ENCODE measurements at places on chromosomes 3 and 15. TPM values are rescaled to one million over a fixed set of nuclear protein-coding genes. Genes with fewer than 3 reads are reported as not detected.
A peak's percentile ranks its signal among the peaks of the same experiment; 100 is the strongest.

Gene CLRN1
- not detected for total RNA-seq

Gene SCN10A
- total RNA-seq = not detected

Gene ECE2
- not detected for total RNA-seq

Gene GXYLT2
- total RNA-seq = 1.5 TPM

Gene CMTM8
- total RNA-seq = not detected

Gene IMP3
- 88.3 TPM for total RNA-seq

- no peak for DNase-seq
- no peaks in the 10 kb centered on the region for H3K4me1 ChIP-seq
- no peaks in the 10 kb centered on the region for H3K27me3 ChIP-seq
- no peaks in the 10 kb centered on the region for H3K36me3 ChIP-seq
- no peak overlapping the region for H3K4me3 ChIP-seq
Measured at GRCh38 chr15:100762913-100763834, 116.5 kb upstream of the ALDH1A3 start.

GRCh38 chr15:75455424-75455981 is 4.0 kb upstream of the SIN3A start:
- H3K4me3 ChIP-seq = peak overlapping the region; percentile 76
- DNase-seq = peak; percentile 24
- peak overlapping the region; percentile 79 for H3K27ac ChIP-seq
- H3K36me3 ChIP-seq = no peaks in the 10 kb centered on the region
- no peaks in the 10 kb centered on the region for H3K27me3 ChIP-seq

DNA sequence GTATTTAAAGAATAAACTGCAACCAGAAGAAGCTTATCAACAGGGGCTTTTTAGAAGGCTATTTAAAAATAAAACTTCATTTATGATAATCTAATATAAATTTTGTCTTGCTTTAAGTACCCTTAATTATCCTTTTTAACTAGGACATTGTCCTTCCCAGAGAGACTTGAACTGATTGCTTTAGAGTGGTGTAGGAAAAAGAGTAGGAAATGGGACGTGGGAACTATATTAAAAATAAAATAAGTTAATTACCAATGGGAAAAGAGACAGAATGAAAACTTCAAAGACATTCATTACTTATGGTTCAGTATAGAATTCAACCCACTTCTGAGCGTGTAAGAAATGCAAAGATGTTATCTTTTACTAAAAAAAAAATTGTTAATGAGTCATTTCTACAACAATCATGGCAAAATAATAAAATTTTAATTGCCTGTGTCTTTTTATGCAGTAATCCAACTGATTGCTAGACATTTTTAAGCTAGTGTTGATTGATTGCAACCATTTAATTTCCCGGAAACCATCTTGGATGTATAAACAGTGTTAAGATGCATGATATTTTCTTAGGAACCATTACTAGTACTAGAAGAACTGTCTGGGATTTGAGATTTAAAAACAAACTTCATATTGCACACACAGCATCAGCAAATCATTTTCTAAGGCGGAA is 298.8 kb upstream of the UMPS start:
- no peaks in the 10 kb centered on the region for H3K36me3 ChIP-seq
- no peaks in the 10 kb centered on the region for H3K4me1 ChIP-seq
- H3K4me3 ChIP-seq = no peak overlapping the region
- no peak for DNase-seq
- no peak overlapping the region for H3K27ac ChIP-seq

- H3K36me3 ChIP-seq = no peaks in the 10 kb centered on the region
- H3K27me3 ChIP-seq = no peaks in the 10 kb centered on the region
- peak overlapping the region; percentile 55 for H3K4me3 ChIP-seq
- peaks cover 42% of the 10 kb centered on the region for H3K4me1 ChIP-seq
- H3K27ac ChIP-seq = peak overlapping the region; percentile 84
- DNase-seq = peak; percentile 57
Measured at GRCh38 chr15:60649845-60650548, 171.1 kb upstream of the ICE2 start.

DNA sequence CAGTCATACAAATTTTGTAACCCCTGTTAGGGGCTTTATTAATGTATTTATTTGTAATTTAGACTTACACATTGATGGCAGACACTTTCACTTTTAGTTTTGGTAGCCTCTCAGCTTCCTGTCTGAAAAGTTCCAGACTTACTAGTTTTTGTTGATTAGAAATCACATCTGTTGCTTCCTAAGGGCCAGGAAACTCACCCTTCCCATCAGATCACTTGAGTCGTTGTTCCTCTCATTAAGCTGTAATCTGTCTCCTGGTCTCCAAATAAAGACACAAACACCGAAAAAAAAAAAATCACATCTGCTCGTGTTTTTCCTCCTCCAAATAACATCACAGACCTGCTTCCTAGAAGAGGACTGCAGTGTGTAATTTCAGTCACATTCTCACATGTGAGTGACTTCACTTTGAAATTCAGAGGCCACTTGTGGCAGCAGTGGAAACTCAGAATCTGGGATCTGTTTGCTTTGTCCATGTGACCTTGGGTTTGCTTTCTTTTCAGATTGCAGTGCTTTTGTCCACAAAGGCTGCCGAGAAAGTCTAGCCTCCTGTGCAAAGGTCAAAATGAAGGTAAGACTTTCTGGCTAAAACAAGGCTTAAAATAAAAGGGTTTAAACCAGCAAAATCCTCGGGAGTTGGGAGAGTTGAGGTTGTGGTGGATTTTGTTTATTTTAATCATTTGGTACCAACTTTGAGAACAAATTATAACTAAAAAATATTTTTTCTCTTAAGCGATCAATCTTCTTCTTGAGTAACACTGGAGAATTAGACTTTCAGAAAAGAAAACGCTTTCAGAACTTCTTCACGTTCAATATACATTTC is 87.0 kb downstream of the KLHL25 start:
- H3K36me3 ChIP-seq = peaks cover 17% of the 10 kb centered on the region
- no peaks in the 10 kb centered on the region for H3K27me3 ChIP-seq
- peak overlapping the region; percentile 60 for H3K4me3 ChIP-seq
- no peak for DNase-seq

- H3K36me3 ChIP-seq = no peaks in the 10 kb centered on the region
- no peaks in the 10 kb centered on the region for H3K4me1 ChIP-seq
- DNase-seq = no peak
- H3K4me3 ChIP-seq = no peak overlapping the region
- H3K27ac ChIP-seq = no peak overlapping the region
- H3K27me3 ChIP-seq = no peaks in the 10 kb centered on the region
Measured at GRCh38 chr3:132004571-132004970, 30.2 kb downstream of the CPNE4 start.

DNA sequence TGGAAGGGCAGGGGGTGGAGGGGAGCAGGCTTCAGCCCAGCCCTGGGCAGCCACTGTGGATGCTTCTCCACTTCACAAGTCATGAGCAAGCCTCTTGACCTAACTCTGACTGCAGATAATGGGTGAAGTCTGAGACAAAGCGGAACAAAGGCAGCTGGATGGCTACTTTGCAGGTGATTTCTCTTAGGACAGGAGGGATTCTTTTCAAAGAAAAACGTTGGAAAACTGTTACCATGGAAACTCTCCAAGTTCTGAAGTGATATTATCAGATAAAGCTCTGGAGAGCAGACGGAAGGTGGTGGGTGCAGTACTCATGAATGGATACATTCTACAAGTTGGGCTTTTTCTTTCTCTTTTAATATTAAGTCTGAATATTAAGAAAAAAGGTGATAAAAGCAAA is 254.2 kb upstream of the SLCO3A1 start:
- no peak for DNase-seq
- H3K27ac ChIP-seq = no peak overlapping the region
- H3K4me1 ChIP-seq = no peaks in the 10 kb centered on the region
- H3K4me3 ChIP-seq = no peak overlapping the region

DNA sequence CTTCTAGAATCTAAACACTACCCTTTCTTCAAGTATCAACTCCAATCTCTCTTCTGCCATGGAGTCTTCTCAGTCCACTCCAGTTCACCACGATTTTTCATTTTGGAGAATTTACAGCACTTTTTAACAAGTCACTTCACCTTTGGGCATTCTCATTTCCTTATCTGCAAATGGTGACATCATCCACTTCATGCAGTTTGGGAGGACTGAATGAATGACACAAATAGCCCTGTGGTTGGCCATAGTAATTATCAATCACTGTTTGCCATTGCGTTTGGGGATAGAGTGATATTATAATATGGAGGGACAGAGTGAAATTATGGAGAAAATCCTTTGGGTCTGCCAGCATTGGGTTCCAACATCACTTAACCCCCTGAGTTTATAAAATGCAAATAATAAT is 38.0 kb upstream of the TM4SF1 start:
- no peak overlapping the region for H3K27ac ChIP-seq
- H3K27me3 ChIP-seq = no peaks in the 10 kb centered on the region
- no peaks in the 10 kb centered on the region for H3K36me3 ChIP-seq
- no peak for DNase-seq

DNA sequence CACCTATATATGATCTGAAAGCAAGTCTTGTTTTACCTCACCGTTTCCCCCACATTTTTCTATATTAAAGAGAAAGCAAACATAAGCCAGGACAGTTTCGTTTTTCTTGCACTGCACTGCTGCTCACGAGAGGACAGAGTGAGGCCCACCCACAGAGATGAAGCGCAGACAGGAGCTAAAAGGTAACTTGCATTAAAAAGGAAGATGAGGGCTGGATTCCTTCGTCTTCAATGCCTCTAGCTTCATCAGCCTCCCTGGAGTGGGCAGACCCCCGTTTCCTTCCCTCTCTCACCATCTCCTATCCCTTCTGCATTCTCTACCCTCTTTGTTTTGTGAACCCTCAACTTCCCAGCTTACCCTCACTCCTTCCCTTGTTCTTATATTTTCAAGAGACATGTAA is 18.9 kb downstream of the SUMF1 start:
- no peak overlapping the region for H3K4me3 ChIP-seq
- no peak overlapping the region for H3K27ac ChIP-seq
- no peaks in the 10 kb centered on the region for H3K4me1 ChIP-seq
- H3K27me3 ChIP-seq = no peaks in the 10 kb centered on the region
- DNase-seq = no peak

GRCh38 chr3:128701342-128702212 is 24.4 kb upstream of the RAB7A start:
- H3K4me3 ChIP-seq = no peak overlapping the region
- H3K36me3 ChIP-seq = no peaks in the 10 kb centered on the region
- DNase-seq = no peak
- no peaks in the 10 kb centered on the region for H3K27me3 ChIP-seq

- H3K4me1 ChIP-seq = no peaks in the 10 kb centered on the region
- H3K27ac ChIP-seq = no peak overlapping the region
- no peak overlapping the region for H3K4me3 ChIP-seq
- H3K27me3 ChIP-seq = no peaks in the 10 kb centered on the region
Measured at GRCh38 chr3:192980632-192981031, 63.0 kb upstream of the MB21D2 start.

GRCh38 chr15:81085213-81085612 is 48.9 kb upstream of the CFAP161 start:
- no peaks in the 10 kb centered on the region for H3K4me1 ChIP-seq
- DNase-seq = no peak
- no peak overlapping the region for H3K4me3 ChIP-seq
- no peak overlapping the region for H3K27ac ChIP-seq
- no peaks in the 10 kb centered on the region for H3K27me3 ChIP-seq

DNA sequence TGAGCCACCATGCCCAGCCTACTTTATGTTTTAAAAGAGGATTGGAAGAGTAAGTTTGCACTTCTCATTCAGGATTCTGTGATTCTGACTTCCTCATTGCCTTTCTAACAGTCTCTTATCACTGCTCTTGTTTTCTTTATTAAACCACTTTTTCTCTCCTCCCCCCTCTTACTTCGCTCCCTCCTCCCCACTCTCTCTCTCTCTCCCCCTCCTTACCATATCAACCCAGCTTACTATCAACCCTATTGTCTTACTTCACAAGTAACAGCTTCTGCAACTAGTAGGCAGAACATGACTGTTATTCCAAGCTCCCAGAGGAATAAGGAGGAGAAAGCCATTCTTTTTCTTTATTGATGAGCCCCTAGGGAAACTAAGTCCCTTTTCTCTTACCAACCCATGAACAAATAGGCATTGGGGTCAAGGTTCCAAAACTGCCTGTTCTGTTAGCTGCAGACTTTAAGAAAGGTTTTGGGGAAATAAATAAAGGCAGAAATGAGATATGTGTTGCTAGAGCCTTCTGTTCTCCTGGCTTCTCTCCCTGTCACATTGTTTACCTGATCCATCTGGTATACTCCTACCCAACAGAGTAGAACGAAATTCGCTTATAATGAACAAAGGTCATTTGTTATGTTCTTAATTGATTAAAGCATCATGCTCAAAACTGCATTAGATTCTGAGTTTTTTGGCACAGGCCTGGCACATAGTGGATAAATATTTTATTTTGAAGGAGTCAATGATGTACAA is 56.4 kb upstream of the RASGRP1 start:
- H3K4me1 ChIP-seq = no peaks in the 10 kb centered on the region
- H3K27me3 ChIP-seq = no peaks in the 10 kb centered on the region
- H3K4me3 ChIP-seq = no peak overlapping the region
- no peak for DNase-seq
- H3K36me3 ChIP-seq = no peaks in the 10 kb centered on the region

- DNase-seq = no peak
- H3K4me1 ChIP-seq = no peaks in the 10 kb centered on the region
- no peaks in the 10 kb centered on the region for H3K27me3 ChIP-seq
- H3K27ac ChIP-seq = no peak overlapping the region
- H3K4me3 ChIP-seq = no peak overlapping the region
Measured at GRCh38 chr15:62833646-62834045, 208.9 kb upstream of the TPM1 start.

GRCh38 chr3:167883452-167883851 is 147.9 kb downstream of the SERPINI1 start:
- no peak overlapping the region for H3K4me3 ChIP-seq
- no peak for DNase-seq
- no peaks in the 10 kb centered on the region for H3K36me3 ChIP-seq
- H3K27me3 ChIP-seq = peaks cover 3% of the 10 kb centered on the region

DNA sequence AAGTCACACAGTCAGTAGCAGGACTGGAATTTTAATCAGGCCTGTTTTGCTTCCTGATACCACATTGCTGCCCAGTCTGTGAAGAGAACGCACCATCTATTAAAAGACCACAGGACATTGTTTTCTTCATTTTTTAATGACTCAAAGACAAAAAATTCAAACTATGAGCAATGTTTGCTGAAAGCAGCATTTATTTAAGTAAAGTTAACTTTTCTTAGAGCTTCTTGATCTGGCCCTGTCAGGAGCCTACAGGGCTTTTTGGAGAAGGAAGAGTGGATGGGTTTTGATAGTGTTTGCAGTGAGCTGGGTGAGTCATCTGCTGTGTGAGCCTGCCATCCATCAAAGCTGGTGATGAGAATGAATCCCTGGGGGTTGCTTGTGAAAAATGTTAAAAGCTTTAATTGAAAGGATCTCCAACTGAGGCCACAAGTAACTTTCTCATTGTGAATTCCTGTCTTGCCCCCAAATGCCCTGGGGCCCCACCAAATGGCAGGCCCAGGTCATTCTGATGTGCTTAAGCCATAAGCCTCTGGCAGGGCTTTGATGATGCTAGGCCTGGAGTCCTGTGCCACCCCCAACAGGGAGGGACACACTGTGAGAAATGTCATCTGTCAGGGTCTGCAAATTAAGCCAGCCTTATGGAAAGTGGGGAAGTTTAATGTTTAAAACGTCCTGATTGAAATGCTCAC is 136.2 kb upstream of the PFN2 start:
- H3K4me3 ChIP-seq = no peak overlapping the region
- no peaks in the 10 kb centered on the region for H3K27me3 ChIP-seq
- H3K4me1 ChIP-seq = no peaks in the 10 kb centered on the region
- no peak overlapping the region for H3K27ac ChIP-seq
- DNase-seq = no peak

Measured in GM12878 (cell line).